ENCODE measurements at places on chromosomes 12 and 14. TPM values are rescaled to one million over a fixed set of nuclear protein-coding genes. Genes with fewer than 3 reads are reported as not detected.
A peak's percentile ranks its signal among the peaks of the same experiment; 100 is the strongest.

Gene MYO1H
- polyA plus RNA-seq: not detected

DNA sequence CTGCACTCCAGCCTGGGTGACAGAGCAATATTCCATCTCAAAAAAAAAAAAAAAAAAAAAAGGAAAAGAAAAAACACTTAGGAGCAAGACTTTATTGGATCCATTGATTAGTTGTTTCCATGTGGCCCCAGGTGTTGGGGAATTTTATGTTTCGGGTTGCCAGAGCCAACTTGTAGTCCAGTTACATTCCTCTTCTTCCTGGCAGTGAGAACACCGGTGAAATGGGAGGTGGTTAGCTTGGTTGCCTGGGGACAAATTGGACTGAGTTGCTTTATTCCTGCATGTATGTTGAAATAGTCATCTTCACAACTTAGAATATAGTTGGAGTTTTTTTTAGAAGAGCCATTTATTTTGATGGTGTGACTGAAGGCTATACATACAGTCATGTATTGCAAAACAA is 12.6 kb downstream of the RCOR1 start:
- no peaks in the 10 kb centered on the region for H3K4me1 ChIP-seq
- H3K27me3 ChIP-seq: no peaks in the 10 kb centered on the region
- DNase-seq: no peak
- H3K4me3 ChIP-seq: no peak overlapping the region
- no peak overlapping the region for H3K27ac ChIP-seq

Gene LRRC10
- polyA plus RNA-seq: not detected

Gene ART4
- polyA plus RNA-seq: 0.08 TPM

- DNase-seq: no peak
- peaks cover 53% of the 10 kb centered on the region for H3K27me3 ChIP-seq
- peaks cover 19% of the 10 kb centered on the region for H3K4me1 ChIP-seq
- H3K4me3 ChIP-seq: peak overlapping the region; percentile 39
Observed at GRCh38 chr12:48038085-48038484, 33.8 kb upstream of the COL2A1 start.

DNA sequence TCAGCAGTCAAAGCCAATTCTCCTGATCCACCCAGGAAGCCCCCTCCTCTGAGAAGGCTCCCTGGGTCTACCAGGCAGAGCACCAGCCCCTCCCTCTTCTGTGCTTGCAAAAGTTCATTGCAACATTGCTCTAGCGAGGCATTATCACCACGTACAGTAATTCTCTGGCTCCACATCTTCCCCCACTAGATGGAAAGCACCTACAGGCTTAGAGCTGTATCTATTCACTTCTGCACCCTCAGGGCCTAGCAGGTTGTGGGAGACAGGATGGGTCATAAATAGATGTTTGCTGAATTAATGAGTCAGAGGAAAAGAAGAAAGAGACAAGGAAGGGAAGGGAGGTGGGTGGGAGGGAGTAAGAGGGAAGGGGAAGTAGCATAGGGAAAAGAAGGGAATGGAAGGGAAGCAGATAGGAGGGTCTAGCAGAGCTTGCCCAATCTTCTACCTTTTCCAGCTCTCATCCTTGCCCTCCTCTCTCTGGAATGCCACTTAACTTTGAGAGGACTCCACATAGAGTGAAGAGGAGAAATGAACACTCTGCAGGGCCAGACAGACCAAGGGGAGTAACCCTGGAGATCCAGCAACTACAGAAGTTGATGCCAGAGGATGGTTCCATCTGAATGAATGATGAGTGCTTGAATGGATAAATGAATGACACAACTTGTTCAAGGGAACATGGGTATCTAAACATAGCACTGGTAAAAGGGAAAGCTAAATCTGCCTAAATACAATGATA is 42.0 kb upstream of the NT5DC3 start:
- H3K4me3 ChIP-seq: no peak overlapping the region
- no peaks in the 10 kb centered on the region for H3K27me3 ChIP-seq
- H3K4me1 ChIP-seq: no peaks in the 10 kb centered on the region
- no peaks in the 10 kb centered on the region for H3K36me3 ChIP-seq
- DNase-seq: no peak

GRCh38 chr12:113245695-113246477 is 24.6 kb downstream of the TPCN1 start:
- H3K4me3 ChIP-seq: peak overlapping the region; percentile 33
- H3K27me3 ChIP-seq: no peaks in the 10 kb centered on the region
- H3K36me3 ChIP-seq: no peaks in the 10 kb centered on the region

GRCh38 chr12:113130457-113131135 is 5.0 kb downstream of the RASAL1 start:
- no peak overlapping the region for H3K4me3 ChIP-seq
- H3K36me3 ChIP-seq: no peaks in the 10 kb centered on the region
- peak; percentile 85 for DNase-seq
- peaks cover 8% of the 10 kb centered on the region for H3K27me3 ChIP-seq
- peaks cover 5% of the 10 kb centered on the region for H3K4me1 ChIP-seq

Gene LHX5
- polyA plus RNA-seq: 0.16 TPM

DNA sequence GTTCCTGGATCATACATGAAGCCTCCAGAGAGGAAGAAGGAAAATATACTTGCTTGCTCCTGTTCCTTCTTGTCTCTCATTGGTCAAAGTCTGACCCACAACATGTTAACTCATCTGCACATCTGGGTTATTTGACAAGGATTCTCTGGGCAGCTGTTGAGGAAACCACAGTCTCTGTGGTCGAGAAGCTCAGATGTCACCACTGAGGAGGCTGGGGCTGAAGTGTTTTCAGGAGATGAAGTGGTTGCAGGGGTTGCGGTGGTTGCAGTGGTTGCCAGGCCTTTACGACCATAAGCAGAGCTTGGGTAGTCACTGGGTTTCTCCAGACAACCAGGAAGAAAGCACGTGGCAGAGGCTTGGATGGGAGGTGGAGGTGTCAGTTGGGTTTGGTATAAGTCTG is 265.0 kb upstream of the LRIG3 start:
- no peak overlapping the region for H3K4me3 ChIP-seq
- no peaks in the 10 kb centered on the region for H3K4me1 ChIP-seq
- no peaks in the 10 kb centered on the region for H3K36me3 ChIP-seq

GRCh38 chr12:58097741-58098140 is 156.4 kb downstream of the ATP23 start:
- H3K27ac ChIP-seq: no peak overlapping the region
- no peaks in the 10 kb centered on the region for H3K27me3 ChIP-seq
- H3K4me3 ChIP-seq: no peak overlapping the region
- DNase-seq: no peak

- no peaks in the 10 kb centered on the region for H3K27me3 ChIP-seq
- no peak overlapping the region for H3K27ac ChIP-seq
- H3K4me3 ChIP-seq: no peak overlapping the region
Observed at GRCh38 chr12:38601949-38602348, 285.4 kb downstream of the ALG10B start.

Gene WNK1
- 74.9 TPM for polyA plus RNA-seq

Measured in GM23338 (cell line).